ENCODE measurements at places on chromosomes 5 and 9. TPM values are rescaled to one million over a fixed set of nuclear protein-coding genes. Genes with fewer than 3 reads are reported as not detected.

- DNase-seq, result no peak
Measured at GRCh38 chr9:89073397-89073796, 82.1 kb downstream of the S1PR3 start.

The TPPP gene
- total RNA-seq, result 0.22 TPM

GRCh38 chr5:40479939-40480338 is 199.8 kb upstream of the PTGER4 start:
- DNase-seq, result no peak

DNA sequence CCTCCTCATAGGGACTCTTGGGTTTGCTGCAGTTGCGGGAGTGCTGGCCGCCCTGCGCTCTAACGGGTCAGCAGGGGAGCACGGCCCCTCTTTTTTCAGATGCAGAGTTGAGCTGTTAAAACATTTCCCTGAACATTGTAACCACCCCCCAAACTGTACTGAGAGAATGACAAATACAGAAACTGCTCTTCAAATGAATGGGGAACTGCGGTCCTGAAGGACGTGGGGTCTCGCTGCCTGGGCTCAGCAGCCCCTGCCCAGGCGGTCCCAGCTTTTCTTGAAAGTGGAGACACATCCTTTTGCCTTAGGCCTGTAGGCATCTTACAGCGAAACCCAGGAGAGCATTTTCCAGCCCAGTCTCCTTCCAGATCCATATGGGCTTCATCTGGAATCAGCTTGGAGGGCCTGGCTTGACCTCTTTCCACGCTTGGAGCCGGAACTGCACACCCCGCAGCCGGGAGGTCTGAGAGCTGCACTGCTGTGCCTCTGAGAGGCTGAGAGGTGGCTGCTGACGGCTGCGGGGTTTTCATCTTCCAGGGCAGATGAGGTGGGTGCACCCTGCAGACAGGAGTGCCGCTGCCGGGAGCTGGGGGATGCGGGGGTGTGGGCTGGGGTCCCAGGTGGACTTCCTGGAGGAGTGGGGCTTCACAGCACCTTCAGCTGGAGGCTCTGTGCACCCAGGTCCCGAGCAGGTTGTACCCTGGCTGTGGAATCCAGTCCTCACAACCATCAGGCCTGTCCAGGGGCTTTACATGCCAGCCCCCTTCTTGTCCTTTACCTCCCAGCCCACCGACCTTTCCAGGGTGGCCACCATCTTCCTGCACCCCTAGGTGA is 1.2 kb upstream of the AGPAT2 start:
- no peak for DNase-seq

DNA sequence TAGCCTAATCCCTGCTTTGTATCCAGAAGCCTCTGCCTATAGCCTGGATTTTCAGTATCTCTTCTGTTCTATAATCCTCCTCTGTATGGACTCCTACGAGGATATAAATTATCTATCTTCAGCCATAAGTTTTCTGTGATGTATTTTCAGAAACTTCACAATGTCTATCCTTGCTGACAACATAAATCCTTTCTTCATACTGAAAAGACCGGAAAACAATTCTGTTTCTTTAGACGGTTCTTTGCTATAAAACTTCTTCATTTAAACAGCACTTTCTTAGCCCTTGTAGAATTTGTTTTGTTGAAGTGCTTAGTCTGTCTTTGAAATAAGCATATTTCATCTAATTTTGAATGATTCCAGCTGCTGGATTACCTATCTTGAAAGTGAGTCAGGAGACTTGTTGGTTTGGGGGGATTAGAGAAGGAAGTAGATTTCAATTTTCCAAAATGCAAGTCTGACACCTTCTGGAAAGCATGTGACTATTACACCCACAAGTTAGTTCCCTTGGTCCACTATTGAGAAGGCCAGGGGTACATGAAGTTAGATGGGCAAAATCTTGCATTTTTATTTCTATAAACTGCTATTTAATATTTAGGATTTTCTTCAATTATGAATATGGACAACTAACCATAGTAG is 96.3 kb upstream of the RANBP3L start:
- DNase-seq, result no peak

DNA sequence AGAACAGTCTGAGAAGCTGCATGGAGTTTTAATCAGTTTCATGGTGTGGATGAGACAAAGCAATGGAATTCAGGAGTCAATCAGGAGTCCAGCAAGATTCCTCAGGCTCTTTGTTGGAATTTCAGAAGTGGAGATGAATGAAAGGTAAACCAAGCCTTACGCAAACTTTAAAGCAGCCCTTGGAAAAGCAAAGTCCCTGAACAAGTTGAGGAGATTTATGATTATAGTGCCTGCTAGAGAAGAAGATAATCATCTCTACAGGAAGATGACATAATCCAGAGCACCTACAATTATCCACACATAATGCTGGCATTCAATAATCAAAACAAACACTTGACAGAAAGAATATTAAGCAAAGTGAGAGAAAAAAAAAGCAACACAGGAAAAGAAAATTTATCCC is 1380.1 kb upstream of the NUDT12 start:
- no peak for DNase-seq

DNA sequence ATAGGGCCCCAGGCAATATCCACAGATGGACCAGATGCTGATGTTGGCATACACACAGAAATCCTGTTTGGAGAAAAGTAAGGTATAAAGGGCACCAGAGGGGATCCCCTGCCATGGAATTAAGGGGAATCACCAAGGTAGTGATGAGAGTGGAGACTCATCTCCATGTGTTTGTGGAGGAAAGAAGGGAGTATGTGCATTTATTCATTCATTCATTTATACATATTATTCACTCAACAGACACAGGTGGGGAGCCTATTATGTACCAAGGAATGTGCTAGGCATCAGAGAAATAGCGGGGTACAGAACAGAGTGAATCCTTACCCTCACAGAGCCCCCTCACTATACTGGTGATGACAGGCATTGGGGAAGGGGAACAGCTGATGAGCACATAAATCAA is 116.8 kb upstream of the IL12B start:
- DNase-seq, result no peak

The FBP2 gene
- not detected for total RNA-seq

The PAEP gene
- total RNA-seq, result not detected

GRCh38 chr5:179869641-179870402 is 11.2 kb upstream of the MRNIP start:
- no peak for DNase-seq

DNA sequence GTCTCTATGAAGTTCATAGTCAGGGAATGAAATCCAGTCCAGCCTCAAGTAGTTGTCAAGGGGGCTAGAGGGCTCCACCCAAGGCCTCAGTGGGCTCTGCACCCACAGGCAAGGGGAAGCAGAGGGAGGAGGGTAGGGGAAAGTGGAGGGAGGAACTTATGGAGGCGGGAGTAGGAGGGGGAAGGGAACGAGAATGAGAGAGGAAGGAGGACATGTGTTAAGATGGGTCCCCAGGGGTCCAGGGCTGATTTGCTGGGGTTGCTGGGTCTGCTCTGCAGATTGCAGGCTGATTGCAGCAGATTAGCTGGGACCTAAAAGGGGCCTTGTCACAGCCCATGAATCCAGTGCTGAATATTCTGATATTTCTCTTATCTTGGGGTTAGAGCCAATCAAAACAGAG is 166.9 kb upstream of the IL12B start:
- peak; percentile 61 for DNase-seq

GRCh38 chr9:131469356-131469755 is 33.4 kb upstream of the POMT1 start:
- no peak for DNase-seq

The ACTBL2 gene
- total RNA-seq, result not detected

- DNase-seq, result peak; percentile 77
Measured at GRCh38 chr5:181059297-181060230, 19.5 kb downstream of the BTNL9 start.

The TYRP1 gene
- not detected for total RNA-seq

GRCh38 chr9:134325096-134325812 is 1.0 kb upstream of the RXRA start:
- DNase-seq, result peak; percentile 84

The INSL6 gene
- not detected for total RNA-seq

DNA sequence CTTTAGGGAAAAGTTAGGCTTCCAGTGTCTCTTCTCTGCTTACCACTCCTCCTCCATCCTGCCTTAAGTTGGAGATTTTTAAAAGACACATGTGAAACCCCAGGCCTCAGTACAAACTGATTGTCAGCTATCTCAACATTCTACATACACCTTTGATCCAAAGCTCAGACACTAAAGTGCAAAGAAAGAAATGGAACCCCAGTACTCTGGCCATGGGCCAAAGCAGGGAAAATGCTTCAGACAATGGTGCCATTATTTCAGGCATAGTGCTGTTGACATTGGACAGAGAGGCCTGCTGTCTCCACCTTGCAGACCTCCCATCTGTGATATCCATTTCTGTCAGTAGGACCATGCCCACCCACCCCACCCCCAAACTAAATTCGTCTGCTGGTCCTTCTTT is 49.1 kb downstream of the G3BP1 start:
- DNase-seq, result no peak

The SLC25A46 gene
- total RNA-seq, result 24.5 TPM

- no peak for DNase-seq
Measured at GRCh38 chr9:91835216-91835615, 114.8 kb downstream of the ROR2 start.

- no peak for DNase-seq
Measured at GRCh38 chr5:39381376-39381775, 17.1 kb upstream of the C9 start.

- no peak for DNase-seq
Measured at GRCh38 chr5:137148655-137149054, 350.5 kb downstream of the SPOCK1 start.

DNA sequence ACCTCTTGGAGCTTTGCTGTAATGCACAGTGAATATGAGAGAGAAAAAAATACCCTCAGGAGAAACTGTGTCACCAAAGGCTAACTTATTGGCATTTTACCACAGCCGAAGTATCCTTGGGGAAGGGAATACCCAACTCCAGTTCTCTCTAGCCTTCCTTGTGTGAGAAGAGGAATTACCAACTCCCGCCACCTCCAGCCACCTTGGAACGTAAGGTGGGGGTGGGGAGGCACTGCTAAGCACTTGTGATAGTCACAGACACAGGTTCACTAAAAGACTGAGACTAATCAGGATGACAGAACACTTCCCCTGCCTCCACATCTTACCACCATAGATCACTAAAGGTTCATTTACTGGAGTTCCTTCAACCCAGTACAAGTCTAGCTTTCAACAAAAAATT is 102.0 kb upstream of the ADAMTS19 start:
- peak; percentile 66 for DNase-seq

GRCh38 chr5:131270809-131271208 is 7.0 kb downstream of the CDC42SE2 start:
- DNase-seq, result no peak

GRCh38 chr5:154147666-154148065 is 42.9 kb upstream of the GALNT10 start:
- DNase-seq, result no peak

The SHOC1 gene
- not detected for total RNA-seq

The SPATA9 gene
- 0.70 TPM for total RNA-seq

DNA sequence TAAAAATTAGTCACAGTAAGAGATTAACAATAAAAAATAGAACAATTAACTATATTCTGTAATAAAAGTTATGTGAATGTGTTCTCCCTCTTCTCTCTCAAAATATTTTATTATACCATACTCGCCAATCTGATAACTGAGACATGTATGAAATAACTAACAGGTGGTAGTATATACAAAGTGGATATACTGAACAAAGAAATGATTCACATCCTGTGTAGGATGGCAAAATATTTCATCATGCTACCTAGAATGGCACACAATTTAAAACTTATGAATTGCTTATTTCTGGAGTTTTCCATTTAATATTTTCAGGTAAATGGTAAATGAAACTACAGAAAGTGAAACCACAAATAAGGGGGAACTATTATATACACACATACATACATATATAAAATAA is 152.5 kb downstream of the RNF180 start:
- DNase-seq, result no peak

GRCh38 chr5:108028412-108028811 is 353.5 kb downstream of the FBXL17 start:
- no peak for DNase-seq

DNA sequence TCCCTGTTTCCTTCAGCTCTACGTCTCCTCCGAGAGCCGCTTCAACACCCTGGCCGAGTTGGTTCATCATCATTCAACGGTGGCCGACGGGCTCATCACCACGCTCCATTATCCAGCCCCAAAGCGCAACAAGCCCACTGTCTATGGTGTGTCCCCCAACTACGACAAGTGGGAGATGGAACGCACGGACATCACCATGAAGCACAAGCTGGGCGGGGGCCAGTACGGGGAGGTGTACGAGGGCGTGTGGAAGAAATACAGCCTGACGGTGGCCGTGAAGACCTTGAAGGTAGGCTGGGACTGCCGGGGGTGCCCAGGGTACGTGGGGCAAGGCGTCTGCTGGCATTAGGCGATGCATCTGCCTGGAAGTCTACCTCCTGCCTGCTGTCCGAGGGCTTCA is 27.7 kb downstream of the ABL1 start:
- DNase-seq, result no peak

- DNase-seq, result no peak
Measured at GRCh38 chr5:53239301-53239990, 129.9 kb upstream of the MOCS2 start.

The SH3TC2 gene
- total RNA-seq, result 0.66 TPM

GRCh38 chr9:108565651-108566378 is 290.0 kb downstream of the ACTL7B start:
- DNase-seq, result peak; percentile 78

The GRM6 gene
- total RNA-seq, result not detected

DNA sequence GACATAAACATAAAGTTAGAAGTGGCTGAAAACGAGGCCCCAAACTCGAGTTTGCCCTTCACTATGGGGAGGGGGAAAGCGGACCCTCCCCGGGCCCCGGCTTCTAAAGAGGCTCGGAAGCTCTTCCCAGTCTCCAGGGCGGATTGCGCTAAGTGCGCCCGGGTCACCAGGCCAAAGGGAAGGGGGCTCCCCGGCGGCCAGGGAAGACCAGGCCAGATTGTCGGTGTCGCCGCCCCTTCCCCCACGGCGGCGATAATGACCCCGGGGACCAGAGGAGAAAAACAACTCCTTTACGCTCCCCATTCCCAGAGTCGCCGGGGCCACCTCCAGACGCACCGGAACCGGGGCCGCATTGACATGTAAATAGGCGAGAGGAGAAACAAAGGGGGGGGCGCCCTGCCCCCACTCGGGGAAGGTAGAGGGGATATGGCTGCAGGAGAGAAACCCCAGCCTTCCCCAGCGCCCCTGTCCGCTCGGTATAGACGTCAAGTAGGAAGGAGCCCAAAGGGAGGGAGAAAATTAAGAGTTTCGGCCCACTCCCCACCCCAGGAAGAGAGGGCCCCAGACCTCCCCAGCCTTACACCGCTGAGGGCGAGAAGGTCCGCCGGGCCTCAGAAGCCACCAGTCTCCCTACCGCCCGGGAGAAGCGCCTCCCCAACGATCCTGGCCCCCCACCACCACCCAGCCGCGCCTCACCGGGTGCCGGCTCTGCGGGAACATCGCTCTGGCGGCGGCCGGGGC is 1.7 kb downstream of the TLE1 start:
- peak; percentile 93 for DNase-seq

GRCh38 chr5:124724357-124725039 is 21.9 kb downstream of the ZNF608 start:
- peak; percentile 10 for DNase-seq
